ENCODE measurements at places on chromosomes 5 and 9.

- no peak for DNase-seq
Measured at GRCh38 chr9:100573655-100574260, 4.1 kb upstream of the CAVIN4 start.

GRCh38 chr5:178564811-178565550 is 25.2 kb downstream of the COL23A1 start:
- DNase-seq: peak; percentile 26

GRCh38 chr5:6713274-6714225 is at the start of gene TENT4A:
Gene TENT4A, plus strand, starts transcription at chr5:6713432. Its CDS starts 552 bp downstream, at chr5:6713984.
- DNase-seq: no peak

DNA sequence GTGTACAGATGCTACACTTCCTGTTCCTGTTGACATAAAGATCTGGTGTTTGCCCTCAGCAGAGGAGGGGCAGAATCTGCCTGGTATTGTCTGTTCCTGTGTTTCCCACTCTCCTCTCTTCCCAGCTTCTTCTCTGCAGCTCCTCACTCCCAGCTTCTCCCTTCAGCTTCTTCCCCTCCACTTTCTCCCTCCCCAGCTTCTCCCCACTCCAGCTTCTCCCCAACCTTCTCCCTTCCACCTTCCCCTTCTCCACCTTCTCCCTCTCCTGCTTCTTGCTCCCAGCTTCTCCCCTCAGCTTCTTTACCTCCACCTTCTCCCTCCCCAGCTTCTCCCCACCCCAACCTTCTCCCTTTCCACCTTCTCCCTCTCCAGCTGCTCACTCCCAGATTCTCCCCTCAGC is 148.9 kb upstream of the IRX2 start:
- DNase-seq: no peak

DNA sequence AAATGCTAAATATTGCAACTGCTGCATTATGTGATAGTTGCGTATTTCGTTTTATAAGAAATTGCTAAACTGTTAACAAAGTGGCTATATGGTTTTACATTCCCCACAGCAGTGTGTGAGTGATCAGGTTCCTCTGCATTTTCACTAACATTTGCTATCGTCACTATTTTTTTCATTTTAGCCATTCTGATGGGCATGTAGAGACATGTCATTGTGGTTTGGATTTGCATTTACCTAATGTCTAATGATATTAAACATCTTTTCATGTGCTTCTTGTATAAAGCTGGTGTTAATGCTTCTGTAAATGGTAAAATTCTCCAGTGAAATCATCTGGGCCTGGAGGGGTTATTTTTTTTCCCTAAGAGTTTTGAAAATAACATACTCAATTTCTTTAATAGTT is 61.6 kb downstream of the ERCC6L2 start:
- DNase-seq: no peak

DNA sequence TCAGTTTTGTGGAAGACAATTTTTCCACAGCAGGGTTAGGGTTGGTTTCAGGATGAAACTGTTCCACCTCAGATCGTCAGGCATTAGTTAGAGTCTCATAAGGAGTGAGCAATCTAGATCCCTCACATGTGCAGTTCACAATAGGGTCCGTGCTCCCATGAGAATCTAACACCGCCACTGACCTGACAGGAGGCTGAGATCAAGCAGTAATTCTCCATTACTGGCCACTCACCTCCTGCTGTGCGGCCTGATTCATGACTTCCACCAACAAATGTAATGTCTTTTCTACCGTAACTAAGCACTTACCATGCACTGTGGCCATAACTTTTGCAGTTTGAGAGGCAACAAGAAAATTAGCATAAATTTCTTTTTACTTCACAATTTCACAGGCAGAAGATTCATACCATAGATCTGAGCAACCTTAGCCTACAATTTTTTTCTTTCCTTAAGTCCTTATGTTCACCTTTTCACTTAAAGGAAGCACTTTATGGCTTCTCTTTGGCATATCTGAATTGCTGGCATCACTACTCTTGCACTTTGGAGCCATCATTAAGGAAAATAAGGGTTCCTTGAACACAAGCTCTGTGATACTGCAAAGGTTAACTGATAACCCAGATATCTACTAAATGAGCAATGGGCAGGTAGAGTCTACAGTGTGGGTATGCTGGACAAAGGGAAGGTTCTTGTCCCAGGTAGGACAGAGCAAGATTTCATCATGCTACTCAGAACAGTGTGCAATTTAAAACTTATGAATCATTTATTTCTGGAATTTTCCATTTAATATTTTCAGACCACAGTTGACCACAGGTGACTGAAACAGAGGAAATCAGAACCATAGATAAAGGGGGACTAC is 83.0 kb upstream of the IFNK start:
- no peak for DNase-seq

DNA sequence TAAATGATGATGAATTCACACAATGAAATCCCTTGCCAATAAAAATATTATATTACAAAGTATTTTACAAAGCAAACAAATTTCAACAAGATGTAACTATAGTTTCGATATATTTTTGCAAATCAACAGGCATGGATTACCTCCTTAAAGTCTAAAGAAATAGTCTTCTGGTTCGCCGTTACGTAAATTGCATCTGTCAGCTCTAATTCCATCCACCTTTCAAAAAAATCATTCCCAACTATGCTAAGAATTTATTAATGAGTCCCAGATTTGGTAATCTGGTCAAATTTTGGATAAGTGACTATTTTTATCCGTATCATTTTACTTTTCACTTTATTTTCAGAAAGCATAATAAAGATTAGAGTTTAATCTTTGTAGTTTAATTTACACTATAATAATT is 1984.9 kb downstream of the EFNA5 start:
- no peak for DNase-seq

DNA sequence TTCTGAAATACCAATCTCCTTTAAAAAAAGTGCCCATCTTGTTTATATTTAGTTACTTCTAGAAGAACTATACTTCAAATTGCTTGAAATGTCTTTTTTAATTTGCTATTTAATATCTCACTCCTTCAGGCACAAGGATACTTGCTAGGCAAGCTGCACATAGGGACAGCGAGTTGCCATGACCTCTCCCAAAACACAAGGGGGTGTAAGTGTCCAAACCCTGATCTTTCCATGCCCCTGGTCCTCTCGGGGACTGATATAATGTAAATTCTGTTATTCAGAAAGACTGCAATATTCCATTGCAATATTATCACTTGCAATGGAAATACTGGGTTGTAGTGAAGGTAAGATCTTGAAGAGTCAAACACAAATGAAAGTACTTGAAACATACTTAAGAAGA is 480.4 kb downstream of the CETN3 start:
- no peak for DNase-seq

- DNase-seq: peak; percentile 49
Measured at GRCh38 chr9:13823026-13823425, 490.9 kb downstream of the NFIB start.

- peak; percentile 64 for DNase-seq
Measured at GRCh38 chr5:90546216-90546837, 12.3 kb upstream of the ADGRV1 start.

DNA sequence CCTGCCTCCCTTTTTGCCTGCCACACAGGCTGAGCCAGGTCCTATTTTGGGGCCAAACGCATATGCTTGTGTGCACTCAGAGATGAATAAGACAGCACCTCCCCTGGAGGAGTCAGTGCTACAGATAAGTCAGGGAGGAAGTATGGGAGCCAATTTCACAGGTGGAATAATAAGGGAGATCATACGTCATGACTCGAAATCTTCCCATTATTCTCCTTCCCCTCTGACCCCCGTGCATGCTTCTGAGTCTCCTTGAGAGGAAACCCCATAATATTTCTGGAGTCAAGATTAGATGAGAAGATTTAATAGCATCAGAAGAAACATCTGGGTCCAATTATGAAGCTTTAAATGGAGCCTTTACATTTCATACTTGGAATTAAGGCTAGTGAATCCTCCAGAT is 15.1 kb upstream of the ZCCHC7 start:
- peak; percentile 47 for DNase-seq

DNA sequence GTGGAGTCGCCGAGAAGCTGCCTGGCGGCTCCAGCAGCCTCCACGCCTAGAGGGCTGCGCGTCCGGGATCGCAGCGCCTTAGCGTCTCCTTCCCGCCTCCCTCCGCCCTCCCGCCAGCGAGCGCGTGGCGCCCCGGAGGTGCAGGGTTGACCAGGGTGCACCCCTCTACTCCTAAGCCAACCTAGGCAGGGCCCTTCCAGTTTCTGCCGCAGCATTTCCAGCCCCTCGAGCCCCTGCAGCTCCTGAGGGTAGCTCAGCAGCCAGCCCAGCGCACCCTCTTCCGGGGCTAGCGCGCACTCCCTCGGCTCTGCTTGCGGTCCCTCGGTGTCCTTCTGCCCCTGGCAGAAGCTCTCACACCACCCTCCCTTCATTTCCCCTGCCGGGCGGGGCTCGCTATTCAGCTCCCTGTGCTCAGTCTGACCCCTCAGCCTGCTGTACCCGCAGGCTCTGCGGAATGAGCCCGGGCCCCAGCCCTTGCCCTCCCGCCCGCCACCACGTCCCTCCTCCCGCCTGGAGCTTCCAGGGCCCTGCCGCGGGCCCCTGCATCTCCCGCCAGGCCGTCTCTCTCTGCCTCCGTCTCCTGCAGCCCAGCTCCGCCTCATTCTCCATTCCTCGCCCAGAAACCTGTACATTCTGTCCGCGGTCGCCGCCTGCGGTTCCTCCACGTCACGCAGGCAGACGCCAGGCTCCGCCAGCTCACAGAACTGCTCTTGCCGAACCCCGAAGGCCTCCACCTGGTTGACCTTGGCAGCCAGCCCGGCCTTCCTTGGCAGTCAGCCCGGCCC is 61.8 kb downstream of the SPATA31C2 start:
- peak; percentile 79 for DNase-seq

DNA sequence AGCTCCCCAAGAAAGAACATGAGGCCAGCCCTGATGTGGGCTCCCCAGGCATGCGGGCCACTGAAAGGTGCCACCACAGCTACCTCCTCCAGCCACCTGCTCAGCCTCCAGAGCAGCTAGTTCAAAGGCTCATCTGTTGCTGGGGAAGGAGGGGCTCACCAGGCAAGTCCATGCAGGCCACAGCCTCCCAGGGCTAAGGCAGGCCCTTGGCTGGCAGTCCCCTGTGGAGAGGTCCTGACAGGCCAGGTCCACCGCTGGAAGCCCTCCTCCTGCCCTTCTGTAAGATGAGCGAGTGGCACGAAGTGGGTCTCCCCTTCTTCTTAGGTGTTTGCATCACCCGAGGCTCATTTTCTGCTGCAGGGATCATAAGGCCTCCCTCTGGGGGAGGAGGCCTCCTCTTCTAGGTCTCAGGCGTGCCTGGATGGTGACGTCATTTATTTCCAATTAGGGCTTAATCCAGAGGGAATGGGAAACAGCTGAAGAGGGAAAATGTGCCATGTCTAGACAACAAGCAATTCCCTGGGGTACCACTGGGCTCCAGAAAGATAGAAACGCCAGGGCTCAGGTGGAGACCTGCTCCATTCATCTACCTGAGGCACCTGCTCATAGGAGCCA is 91.6 kb downstream of the CFAP90 start:
- DNase-seq: peak; percentile 35

DNA sequence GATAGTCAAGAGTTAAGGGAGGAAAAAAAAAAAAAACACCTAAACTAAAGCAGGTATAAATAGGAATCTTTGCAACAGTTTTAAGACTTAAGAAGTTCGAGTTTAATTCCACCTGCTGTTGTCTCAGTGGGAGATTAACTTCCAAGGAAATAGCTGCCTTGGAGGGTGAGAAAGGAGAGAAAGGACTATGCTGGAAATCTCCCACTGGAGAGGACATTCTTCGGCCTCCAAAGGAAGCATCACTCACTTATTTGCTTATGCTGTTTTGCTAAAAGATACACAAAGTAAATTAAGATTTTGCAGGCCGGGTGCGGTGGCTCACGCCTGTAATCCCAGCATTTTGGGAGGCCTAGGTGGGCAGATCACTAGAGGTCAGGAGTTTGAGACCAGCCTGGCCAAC is 317.9 kb upstream of the MPDZ start:
- DNase-seq: no peak

DNA sequence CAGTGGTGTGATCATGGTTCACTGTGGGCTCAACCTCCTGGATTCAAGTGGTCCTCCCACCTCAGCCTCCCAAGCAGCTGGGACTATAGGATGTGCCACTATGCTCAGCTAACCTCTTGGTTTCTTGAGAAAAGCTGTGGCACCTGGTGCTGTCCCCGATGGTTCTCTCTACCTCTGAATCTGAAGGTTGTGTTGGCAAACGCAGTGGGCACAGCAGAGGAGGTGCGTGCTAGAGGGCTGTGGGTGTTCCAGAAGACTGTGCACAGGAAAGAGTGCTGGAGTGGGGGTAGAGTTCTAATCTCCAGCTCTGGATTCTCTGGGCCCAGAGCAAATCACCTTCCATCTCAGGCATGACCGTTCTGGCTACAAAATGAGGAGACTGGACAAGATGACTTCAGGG is 12.5 kb downstream of the RGS3 start:
- no peak for DNase-seq

DNA sequence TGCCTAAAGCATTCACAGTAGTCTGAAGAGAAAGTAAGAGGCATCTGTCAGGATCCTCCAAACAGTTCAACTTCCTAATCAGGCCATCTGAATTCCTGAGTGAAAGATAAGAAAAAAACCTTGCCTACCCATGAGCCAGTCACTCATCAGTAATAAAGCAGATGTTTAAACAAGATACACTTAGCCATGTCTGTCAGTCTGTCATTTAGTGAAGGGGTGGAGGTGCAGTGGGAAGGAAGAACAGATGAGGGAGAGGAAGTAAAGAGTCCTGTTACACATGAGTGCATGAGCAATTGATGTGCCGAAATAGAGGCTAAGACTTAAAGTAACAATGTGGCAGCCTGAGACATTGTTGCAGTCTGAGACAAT is 29.9 kb upstream of the DMRTA1 start:
- no peak for DNase-seq

DNA sequence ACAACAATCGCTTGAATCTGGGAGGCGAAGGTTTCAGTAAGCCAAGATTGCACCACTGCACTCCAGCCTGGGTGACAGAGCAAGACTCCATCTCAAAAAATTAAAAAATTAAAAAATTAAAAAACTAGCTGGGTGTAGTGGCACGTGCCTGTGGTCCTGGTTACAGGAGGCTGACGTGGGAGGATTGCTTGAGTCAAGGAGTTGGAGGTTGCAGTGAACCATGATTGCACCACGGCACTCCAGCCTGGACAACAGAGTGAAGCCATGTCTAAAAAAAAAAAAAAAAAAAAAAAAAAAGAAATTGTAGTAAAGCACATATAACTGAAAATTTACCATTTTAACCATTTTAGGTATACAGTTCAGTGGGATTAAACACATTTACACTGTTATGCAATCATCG is 13.1 kb upstream of the CCIN start:
- no peak for DNase-seq

DNA sequence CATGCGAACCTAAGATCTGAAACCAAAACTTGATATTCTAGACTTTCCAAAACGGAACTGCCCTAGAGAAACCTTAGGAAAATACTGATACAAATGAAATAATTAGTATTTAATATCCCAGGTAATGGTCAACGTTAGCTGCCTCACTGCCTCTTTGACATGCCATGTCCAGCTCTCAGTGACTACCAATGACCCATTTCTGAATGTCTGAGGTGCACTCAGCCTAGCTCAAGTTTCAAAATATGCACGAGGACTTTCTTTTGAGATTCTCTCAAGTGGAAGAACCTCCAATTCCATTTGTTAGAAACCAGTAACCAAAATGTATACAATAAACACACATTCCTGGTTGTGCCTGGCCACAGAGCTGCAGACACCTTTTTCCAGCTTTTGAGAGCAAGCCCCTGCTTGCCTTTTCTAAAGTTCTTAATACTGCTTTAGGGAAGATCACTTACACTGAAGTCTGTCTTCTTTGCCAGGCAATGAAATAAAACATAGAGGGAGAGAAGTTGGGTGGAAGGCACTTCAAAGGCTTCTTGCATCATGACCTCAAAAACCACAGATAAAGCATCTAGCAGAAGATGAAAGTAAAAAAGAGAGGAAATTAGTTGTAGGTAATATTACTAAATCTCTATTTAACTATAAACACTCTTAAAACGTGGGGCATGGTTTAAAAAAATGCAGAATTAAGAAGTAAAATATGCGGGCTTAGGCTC is 87.9 kb downstream of the MRPS27 start:
- DNase-seq: no peak
